Cardiac fibroblast (primary cell): ENCODE measurements at places on chromosomes 3 and 15.

- DNase-seq = no peak
Observed at GRCh38 chr3:194908496-194908895, 222.8 kb downstream of the FAM43A start.

GRCh38 chr15:31267161-31268107 is 59.2 kb upstream of the KLF13 start:
- no peak for DNase-seq

- no peak for DNase-seq
Observed at GRCh38 chr3:40340541-40341170, 31.1 kb downstream of the EIF1B start.

- DNase-seq = no peak
Observed at GRCh38 chr3:147921051-147921450, 511.9 kb downstream of the ZIC1 start.

GRCh38 chr15:62603742-62604141 is 438.7 kb upstream of the C2CD4B start:
- DNase-seq = peak; percentile 76

DNA sequence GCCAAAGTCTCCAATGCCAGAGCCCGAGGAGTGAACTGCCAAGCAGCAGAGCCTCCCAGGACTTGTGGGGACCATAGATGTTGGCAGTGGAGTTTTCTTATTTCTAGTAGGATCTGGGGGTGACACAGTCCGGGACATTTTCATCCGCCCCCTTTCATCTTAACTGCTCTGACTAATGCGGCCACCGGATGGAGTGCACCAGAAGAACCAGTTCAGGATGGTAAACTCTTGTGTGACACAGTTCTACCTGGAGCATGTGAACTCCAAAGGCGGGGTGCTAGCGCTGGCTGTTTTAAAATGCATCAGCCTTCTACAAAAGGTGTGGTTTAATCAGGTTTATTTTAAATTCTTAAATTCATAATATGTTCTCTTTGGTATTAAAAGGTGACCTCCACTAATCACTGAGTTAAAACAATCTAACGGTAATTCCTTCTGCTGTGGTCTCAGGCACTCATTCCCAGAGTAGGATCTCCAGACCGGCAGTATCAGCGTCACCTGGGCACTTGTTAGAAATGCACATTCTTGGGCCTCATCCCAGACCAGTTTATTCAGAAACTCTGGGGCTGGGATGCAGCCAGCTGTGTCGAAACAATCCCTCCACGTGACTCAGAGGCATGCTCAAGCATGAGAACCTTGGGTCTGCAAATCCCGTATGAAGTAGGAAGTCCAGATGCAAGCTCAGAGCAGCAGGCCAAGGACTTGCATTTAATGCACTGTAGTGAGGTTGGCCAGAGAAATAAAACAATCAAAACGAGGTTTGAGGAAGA is 105.5 kb downstream of the GABRB3 start:
- DNase-seq = no peak

GRCh38 chr3:43515970-43516635 is 105.7 kb downstream of the ANO10 start:
- DNase-seq = no peak

GRCh38 chr3:126434931-126435411 is 40.3 kb downstream of the CFAP100 start:
- DNase-seq = no peak

DNA sequence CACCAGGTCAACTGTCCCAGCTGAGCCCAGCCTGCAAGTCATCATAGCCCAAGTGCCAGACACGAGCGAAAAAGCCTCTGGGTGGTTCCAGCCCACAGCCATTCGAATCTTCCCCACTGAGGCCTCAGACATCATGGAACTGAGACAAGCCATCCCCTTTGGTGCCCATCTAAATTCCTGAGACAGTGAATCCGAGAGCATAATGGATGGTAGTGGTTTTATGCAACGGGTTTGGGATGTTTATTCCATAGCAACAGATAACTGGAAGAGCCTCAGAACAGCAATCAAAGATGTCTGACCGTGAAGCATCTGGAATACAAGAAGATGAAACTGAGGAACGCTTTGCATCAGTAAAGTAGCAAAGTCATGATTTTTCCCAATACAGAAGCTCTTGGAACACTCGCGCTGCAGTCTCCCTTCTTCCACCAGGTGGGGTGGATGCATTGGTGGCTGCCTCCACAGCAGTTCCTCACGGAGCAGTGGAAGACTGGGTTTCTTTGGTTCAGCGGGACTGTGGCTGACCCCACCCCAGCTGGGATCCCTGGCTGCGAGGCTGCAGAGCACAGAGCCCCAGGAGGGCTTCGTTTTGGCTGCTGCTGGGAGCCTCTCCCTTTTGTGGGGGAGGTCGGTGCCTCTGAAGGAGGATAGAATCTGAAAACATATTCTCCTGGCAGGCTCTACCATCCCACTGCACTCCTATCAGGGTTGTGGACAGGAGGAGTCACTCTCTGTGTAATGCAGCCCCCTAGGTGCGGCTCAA is 26.4 kb upstream of the PDE8A start:
- DNase-seq = peak; percentile 85

DNA sequence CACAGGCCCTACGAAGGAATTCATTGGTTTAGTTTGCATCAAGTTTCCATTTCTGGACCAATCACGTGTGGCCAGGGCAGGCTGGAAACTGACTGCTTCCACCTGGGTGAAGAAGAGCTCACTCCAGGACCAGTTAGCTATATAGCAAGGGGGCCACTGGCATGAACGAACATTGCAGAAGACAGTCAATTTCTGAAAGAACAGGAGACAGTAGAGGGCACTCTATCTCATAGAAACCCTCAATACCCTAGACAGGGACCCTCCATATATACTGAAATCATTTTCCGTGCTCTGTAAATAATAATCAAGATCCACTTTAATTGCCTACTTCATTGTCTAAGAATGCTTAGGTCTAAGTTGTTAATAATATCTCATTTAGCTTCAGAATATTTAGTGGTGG is 215.6 kb downstream of the CADPS start:
- DNase-seq = no peak

- no peak for DNase-seq
Observed at GRCh38 chr3:195549931-195550519, 6.9 kb upstream of the PPP1R2 start.

DNA sequence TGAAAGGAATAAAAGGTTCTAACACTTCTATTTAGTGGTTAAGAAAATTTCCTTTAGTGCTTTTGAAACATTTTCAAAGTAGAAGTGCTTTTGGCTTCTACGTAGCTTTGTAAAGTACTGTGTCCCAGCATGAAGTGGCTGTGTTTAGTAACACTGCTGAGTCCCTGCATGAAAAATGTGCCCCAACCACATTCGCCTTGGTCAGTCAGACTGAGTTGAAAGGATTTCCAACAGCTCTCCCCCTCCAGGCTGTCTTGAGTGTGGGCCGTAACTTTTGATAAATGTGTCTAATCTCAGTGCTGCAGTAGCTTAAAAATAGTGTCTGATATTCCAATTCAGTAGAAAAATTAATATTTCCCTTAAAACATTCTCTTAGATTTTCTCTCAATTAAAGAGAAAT is 115.0 kb downstream of the NR1D2 start:
- peak; percentile 59 for DNase-seq

- DNase-seq = peak; percentile 96
Observed at GRCh38 chr3:39639344-39640236, 169.8 kb upstream of the MYRIP start.

DNA sequence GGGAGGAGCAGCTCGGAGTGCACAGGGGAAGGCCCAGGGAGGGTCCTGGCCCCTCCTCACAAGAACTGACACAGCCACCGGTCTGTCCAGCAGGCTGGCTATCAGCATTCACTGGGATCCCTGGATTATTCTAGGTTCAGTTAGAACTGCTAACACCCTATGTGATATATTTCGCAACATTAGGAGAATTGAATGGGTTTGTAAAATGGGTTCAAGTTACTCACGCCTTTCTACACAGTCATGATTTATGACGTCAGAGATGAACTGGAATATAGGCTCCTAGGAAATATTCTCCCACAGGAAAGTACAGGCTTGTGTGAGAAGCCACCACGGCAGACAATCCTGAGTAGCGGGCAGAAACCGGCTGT is 969 bp upstream of the BSN start:
- DNase-seq = peak; percentile 55

GRCh38 chr15:89138999-89139612 is 50.9 kb downstream of the ABHD2 start:
- DNase-seq = peak; percentile 49

- no peak for DNase-seq
Observed at GRCh38 chr3:64488939-64489338, 198.9 kb downstream of the ADAMTS9 start.

GRCh38 chr3:139122612-139123011 is 77.9 kb upstream of the PRR23C start:
- no peak for DNase-seq

- peak; percentile 91 for DNase-seq
Observed at GRCh38 chr3:129723558-129724324, 117.3 kb upstream of the PLXND1 start.

DNA sequence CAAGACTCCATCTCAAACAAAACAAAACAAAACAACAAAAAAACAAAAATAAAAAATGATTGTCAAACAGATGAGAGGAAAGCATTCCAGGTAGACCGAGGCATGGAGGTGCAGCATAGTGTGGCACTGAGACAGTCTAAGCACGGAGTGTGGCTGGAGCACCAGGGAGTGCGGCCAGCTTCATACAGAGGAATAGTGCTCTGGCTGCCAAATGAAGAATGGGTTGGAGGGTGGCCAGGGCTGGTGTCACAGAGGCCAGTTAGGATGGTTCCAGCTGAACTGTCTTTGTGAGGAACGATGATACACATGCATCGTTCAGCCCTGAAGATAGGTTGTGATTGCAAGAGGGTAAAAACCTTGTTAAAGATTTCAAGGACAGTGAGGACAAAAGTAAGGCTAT is 28.3 kb downstream of the MITF start:
- no peak for DNase-seq

DNA sequence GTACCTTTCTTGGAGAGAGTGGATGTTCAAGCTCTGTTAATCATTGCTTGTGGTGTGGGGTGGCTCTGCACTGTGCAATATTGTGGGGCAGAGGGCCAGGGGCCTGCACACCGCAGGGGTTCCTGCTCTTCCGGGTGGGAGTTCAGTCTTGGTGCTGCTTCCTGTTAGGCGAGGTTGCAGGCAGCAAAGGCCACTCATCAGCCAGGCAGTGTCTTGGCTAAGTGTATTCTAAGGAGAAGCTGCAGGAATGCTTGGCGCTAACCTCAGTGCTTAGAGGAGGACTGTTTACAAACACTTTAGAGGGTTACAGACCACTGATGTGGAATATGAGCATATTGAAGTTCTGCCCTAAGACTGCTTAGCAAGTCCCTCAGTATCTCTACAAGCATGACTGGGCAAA is 81.7 kb downstream of the CEP63 start:
- DNase-seq = no peak
